HFFc6 (cell line): ENCODE measurements at places on chromosomes 5 and 9.

DNA sequence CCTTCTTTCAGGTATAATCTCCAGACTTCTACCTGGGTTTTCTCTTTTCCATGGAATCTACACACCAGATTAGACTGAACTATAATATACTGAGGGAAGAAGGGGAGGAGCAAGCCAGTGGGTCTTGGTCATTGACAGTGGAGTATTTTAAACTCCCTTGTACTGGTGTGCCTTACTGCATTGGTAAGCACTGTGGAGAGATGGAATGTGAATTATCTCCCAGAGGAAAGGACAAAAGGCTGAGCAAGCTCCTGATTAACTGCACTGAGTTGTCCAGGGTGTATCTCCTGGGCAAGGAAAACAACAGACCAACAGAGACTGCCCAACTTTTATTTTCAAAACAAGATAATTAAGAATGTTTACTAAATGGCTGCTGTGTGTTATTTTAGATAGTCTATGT is 29.8 kb upstream of the SLCO6A1 start:
- no peak for DNase-seq

GRCh38 chr9:108100571-108100970 is 611.0 kb upstream of the KLF4 start:
- no peak for DNase-seq

DNA sequence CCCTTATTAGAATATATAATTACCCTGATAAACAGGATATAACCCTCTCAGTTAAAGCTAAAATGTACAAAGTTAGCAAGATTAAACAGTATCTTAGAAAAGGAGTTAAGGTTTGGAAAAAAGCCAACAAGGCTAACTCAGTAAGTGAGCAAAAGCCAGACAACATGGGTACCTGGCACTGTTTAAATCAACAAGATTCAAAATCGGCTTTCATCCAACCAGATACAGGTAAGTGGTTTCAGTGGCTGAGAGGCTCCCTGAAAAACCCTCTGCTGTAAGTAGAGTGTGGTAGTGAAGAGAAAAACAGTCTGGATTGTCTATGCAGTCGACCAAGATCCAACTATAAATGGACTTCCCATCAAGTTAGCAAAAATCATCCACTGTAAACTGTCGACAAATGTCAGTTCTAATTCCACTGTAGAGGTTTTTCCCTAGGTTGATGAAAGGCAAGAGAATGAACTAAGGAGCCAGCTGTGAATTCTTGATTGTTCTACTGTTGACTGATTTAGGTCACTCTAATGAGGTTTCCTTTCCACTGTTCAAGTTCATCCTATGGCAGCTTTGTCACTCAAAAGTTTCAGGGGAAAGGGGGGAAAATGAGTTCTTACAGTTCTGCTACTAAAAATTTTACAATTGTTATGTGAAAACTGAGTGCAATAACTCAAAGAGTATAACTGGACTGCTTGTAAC is 27.3 kb downstream of the ETF1 start:
- no peak for DNase-seq

DNA sequence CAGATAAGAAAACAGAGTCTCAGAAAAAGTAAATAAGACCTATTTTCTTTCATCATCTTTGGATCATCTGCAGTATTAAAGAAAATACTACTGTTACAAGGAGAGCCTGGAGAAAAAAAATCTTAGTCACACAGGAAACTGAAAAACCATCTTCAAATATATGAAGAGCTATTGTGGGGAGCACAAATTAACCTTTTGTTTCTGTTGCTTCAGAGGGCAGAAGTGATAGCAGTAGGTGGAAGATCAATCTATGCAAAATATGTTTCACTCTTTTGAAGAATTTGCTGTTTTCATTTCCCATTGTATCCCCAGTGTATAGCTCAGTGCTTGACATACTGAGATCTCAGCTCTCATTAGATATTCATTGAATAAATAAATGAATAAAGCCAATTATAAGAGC is 13.1 kb upstream of the CEMIP2 start:
- DNase-seq, result no peak

- no peak for DNase-seq
These were observed 61.0 kb upstream of the PRDM9 start for GRCh38 chr5:23446424-23446823.

DNA sequence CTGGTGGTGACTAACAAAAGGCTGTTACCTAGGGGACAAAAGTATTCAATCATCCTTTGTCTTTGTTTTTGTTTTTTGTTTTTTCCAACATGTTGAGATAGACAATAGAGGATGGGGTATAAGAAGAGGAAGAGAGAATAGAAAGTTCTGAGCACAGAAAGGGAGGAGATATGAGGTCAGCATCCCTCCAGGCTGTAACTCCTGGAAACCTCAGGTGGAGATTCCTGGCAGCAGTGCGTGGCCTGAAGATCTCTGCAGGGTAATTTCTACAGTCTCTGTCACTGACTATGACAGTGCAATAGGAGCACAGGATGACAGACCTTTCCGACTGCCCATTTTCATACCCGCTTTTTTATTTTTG is 112.1 kb downstream of the ADRB2 start:
- no peak for DNase-seq

- no peak for DNase-seq
These were observed 730.0 kb downstream of the MAT2B start for GRCh38 chr5:164235300-164235891.

GRCh38 chr9:89788434-89788833 is 183.6 kb downstream of the GADD45G start:
- no peak for DNase-seq

GRCh38 chr5:54602475-54602874 is 84.9 kb downstream of the SNX18 start:
- no peak for DNase-seq

DNA sequence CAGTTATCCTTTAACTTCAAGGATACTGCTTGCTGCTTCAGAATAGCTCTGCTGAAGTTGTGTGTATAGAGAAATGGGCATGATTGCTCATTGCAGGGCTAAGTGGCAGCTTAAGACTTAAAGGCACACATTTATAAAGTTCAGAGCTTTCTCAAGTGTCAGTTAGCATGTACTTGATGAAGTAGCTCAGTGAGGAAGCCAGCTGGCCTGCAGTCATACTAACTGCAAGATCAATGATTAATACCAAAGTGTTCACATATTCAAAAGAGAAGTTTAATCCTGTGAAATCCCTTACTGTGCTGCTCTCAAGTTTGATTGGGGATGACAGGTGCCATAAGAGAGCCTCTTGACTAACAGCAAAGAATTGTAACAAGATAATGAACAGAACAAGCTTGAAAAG is 483.4 kb upstream of the NUDT12 start:
- DNase-seq, result no peak

DNA sequence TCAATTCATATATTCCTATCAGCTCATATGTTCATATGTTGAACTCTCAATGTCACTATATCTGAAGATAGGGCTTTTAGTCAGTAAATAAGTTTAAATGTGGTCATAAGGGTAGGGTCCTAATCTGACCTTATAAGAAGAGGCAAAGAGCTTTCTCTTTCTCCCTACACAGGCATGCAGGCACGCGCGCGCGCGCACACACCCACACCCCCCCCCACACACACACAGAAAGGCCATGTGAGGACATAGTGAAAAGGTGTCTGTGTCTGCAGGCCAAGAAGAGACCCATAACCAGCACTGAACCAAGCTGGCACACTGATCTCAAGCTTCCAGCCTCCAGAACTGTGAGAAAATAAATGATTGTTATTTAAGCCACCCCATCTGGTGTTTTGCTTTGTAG is 76.0 kb downstream of the PDE4D start:
- DNase-seq, result no peak

GRCh38 chr5:150078802-150079689 is 7.3 kb downstream of the CSF1R start:
- no peak for DNase-seq

DNA sequence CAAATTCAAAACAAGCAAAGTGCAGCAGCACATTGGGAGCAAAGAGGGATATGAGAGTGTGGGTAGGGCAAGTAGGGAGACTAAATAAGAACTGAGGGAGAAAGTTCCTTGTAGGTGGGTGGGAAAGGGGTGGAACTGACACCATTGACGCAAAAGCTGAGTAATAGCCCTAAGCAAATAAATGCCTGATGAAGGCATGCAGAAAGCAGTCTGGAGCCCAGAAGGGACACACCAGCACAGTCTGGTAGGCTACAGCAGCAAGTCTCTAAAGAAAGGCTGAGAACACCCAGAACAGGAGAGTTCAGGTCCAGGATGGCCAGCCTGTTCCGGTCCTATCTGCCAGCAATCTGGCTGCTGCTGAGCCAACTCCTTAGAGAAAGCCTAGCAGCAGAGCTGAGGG is at the start of gene INSL4:
Gene INSL4 (plus strand): TSS at position 208 of the 400 bp plus-strand sequence. CDS start 105 bp downstream, at position 313.
- peak; percentile 17 for DNase-seq

DNA sequence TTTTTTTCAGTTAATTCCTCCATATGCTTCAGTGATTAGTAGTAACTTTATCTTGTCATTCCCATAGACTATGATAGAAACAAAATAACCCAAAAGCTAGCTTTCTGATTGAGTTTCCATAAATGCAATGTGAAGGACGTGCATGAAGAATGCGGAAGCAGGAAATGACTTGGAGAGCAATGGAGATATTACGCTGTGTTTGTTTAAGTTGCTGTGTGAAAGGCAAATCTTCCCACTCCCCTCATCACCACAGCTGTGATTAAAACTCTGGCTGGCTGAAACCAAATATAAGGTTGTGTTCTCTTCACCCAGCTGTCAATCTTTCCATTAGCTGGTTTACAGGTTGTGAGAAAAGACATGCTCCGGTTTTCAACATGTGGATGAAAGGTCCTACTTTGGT is 83.9 kb downstream of the NR2F1-AS1 start:
- no peak for DNase-seq

GRCh38 chr5:142446131-142446959 is 121.5 kb upstream of the SPRY4 start:
- DNase-seq, result peak; percentile 37

DNA sequence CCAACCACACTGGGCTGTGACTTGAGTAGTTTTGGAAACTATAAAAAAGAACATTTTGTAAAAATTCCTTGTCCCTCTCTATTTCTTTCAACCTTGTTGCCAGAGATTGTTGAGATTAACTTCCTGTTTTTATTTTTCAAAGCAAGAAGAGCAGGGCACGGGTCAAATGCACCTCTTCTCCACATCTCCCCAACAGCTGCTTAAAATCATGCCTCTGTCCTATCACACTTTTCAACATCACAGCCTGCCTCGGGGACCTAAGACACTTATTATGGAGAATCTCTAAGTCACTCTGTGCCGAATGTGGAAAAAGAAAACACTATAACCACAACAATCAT is 280.3 kb upstream of the TNC start:
- DNase-seq, result no peak

DNA sequence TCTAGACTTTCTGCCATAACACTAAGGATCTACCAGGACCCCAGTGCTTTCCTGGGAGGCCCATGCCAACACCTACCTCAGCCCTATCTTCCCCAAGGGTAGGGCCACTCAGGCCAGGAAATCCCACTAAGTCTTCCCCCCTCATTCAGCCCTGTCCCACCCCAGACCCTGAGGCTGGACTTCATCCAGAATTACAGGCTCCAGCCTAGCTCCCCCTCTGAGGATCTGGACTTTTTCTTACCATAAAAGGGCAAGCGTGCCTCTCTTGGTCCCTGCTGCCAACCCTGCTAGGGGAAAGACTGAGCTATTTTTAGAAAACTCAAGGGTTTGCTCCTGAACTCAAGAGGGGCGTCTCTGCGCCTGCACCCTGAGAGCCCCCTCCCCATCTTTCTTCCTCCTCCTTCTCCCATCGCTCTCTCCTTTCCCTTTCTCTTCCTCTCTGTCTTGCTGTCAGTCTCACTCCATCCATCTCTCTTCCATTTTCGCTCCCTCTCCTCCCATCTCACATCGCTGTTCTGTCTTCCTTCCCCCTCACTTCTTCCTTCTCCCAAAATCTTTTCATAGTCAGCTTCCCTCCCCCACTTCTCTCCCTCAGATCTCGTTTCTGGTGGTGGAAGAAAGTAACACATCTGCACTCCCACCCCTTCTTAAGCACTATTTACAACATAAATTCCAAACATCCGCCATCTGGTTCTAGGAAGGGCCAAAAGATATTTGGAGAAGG is 38.1 kb upstream of the IL17B start:
- no peak for DNase-seq

- no peak for DNase-seq
These were observed 234.6 kb downstream of the ADGRV1 start for GRCh38 chr5:90793183-90793582.

DNA sequence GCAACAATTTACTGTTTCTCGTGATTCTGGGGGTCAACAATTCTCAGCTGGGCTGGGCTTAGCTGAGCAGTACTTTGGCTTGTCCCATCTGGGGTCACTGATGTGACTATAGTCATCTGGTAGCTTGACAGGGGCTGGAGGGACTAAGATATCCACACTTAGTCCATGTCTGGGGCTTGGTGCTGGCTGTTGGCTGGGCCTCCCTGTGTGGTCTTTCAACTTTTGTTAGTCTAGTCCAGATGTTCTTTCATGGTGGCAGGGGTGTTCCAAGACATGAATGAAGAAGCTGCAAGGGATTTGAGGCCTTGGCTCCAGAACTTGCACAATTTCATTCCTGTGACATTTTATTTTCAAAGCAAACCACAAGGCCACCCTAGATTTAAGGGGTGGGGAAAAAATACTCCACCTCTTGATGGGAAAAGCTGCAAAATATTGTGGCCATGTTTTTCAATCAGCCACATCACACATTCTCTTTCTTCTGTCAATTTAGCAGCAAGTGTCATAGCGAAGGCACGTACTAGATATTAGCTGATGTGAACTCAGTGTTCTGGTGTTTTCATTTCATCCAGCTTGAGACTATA is 59.2 kb downstream of the TSSK1B start:
- no peak for DNase-seq

DNA sequence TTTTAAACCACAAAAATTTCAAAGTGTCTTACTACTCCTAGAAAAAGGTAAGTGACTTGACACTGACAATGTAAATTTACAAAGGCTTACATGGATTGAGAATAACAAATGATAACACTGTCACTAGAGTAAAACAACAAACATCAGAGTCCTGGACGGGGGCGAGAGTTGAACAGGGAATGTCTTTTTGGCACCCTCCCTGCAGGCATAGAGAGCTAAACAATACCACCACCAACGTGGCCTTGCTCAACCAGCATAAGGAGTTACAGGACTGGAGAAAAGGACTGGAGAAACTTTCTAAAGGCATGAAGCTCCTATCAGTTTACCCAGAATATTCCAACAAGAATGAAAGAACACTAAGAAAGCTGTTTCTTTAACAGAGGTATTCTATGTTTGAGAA is 55.3 kb downstream of the PTBP3 start:
- no peak for DNase-seq

DNA sequence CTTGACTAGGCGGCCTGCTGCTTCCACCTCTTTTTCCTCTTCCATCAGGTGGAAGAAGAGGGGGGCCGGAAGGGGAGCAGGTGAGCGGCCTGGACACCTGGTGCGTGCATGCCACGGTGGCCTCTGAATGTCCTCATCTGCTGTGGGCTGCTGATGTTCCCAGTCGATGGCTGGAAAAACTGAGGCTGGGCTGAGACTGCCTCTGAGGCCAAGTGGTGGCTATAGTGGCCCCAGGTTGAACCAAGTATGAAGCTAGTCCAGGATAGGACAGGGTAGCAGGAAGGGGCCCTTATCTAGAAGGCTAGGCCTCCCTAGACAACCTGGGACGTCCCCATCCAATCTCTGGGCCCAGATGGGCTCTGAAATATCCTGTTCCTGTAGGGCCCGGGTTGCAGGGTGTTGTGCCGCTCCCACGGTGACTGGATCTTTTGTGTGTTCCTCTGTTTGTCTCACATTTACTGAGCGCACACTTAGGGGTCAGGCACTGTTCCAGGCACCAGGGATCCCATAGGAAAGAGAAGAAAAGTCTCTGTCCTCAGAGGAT is 753 bp upstream of the NR5A1 start:
- no peak for DNase-seq
